Sigmoid colon (tissue), 7 donors: ENCODE measurements at places on chromosomes 6 and 20. TPM values are rescaled to one million over a fixed set of nuclear protein-coding genes. Genes with fewer than 3 reads are reported as not detected.

The ABHD16B gene
- not detected for total RNA-seq

The LGSN gene
- total RNA-seq: not detected

The TXLNB gene
- total RNA-seq: 2.5 TPM

GRCh38 chr6:144286503-144287393 lies 1.6 kb downstream of the UTRN start:
- DNase-seq: peak; percentile 81

GRCh38 chr6:101090281-101090680 lies 209.2 kb upstream of the ASCC3 start:
- DNase-seq: no peak

- no peak for DNase-seq
Observed at GRCh38 chr6:96792561-96793190, 44.6 kb downstream of the GPR63 start.

DNA sequence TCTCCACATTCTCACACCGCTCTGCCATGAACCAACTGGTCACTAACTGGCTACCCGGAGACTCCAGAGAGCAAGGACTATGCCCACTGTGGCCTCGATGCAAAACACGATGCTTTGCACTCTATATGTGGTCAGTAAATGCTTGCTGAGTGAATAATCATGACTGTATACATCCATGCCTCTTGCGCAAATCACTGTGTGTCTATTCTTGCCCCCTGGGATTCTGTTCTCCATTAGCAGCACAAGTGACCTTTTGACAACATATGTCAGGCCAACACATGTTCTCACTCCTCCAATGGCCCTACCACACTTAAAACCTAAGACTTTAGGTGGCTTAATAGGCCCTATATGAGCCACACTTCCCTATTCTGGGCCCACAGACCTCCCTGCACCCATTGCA lies 16.9 kb downstream of the KIF16B start:
- DNase-seq: no peak
